ENCODE measurements at places on chromosomes 7 and 10.

DNA sequence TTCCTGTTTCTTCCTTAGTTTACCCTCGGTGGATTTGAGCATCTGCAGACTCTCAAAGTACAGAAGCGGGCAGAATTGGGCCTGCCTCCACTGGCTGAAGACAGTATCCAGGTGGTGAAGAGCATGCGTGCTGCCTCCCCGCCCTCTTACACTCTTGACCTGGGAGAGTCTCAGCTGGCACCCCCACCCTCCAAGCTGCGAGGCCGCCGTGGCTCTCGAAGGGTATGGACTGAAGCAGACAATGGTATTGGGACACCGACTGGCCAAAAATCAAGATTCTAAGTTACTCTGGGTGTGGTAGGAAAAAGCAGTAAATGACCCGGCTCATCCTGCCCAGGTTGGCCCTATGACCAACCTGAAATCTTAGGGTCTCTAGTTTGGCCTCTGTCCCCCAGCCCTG lies 22.2 kb downstream of the STRIP2 start:
- DNase-seq = no peak

DNA sequence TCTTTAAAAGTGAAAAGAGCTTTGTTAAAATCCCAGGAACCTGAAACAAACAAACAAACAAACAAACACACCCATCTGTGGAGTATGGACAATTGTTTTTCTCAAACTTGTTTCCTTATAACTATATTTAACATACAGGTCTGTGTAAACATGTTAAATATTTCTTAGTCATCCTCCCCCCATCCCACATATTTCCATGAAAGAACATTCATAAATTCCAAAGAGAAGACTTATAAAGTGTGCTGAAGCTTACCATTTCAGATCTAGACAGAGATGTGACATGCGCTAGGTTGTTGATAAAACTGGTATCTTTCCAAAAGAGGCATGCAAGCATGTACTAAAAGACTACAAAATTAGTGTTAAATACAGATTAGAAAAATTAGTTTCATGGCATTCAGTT lies 6.5 kb downstream of the FKBP14 start:
- DNase-seq = no peak

DNA sequence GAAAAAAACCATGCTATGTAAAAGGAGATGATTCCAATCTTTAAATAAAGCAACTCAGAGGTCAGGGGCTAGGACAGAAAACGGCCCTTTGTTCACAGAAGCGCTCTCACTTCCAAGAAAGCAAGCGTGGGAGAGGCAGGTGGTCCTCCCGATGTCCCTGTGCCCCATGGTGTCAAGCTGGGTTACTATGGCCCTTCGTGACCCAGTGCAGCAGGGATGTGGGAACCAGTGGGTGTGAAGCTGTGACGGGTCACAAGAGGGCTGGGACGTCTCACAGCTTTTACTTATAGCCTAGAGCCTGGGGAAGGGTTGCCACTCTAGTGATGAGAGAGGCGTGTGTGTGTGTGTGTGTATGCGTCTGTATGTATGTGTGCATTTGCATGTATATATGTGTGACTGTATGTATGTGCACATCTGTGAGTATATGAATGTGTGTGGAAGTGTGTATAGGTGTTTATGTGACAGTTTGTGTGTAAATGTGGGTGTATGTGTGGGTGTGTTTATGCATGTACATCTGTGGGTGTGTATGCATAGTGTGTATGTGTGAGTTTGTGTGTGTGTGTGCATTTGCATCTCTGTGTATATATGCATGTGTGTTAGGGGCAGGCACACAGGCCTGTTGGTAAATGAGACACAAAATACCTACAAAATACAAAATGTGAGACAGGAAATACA lies 25.2 kb downstream of the HTRA1 start:
- no peak for DNase-seq

DNA sequence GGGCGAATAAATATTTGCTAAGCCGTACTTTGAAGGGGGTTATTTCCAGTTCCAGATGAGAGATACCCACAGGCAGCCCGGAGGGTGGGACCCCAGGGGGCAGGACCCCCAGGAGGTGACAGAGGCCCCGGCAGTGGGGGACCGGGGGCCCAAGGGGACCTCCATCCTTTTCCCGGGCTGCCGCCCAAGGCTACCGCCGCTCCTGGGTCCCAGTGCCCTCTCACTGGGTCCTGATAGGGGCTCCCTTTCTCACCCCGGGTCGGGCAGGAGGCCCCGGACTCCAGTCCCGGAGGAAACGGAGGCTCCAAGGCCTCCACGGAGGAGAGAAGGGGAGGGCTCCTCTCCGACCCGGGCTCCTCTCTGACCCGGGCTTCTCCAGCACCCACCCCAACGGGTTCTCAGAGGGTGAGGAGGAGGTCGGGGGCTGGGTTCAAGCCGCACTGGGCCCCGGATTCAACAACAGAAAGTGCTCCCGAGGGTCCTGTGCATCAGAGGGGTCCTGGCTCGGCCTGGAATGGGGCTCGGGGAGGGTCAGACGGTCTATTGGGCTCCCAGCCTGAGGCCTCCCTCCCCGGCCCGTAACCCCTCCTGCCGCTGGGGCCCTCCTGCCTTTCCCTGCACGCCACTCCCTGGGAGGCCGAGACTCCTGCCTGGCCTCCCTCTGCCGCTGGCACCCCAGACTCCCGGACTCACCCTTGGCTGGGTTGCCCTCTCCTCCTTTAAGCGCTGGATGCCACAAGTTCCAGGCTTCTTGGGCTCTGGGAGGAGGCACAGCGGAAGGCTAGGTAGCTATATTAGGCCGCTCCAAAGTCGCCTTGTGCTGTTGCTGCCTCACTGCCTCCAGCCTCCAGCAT lies 62.5 kb downstream of the ZNF37A start:
- no peak for DNase-seq

GRCh38 chr10:69055241-69055640 lies 32.7 kb upstream of the SRGN start:
- DNase-seq = no peak

DNA sequence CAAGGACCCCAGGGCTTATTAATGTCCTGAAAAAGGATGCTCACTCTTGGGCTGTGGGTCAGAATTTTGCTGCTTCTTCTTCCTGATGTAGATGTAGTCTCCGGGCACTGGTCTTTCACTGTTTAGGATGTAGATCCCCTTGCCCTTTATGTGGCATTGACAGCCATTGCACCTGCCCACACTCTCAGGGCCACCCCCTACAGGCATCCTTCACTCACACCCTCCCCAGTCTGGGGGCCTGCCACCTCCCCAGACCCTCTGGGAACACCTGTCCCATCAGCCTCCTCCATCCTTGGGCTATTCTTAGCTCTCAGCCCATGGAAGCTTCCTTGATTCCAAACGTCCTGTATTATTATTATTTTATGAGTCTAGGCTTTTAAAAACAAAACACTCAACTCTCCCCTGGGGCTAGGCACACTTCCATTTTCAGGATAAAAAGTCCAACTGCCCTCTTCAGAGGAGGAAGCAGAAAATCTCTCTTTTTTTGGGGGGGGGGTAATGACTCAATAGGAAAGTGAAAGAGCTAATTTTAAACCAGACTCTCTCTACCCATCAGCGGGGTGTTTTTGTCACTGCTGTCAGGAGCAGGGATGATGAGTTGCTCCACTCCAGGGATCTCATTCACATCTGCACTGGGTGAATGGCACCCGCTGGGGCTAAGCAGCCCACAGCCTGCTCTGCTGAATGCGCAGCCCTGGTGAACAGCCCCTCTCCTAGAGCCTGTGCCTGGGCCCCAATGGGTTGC lies 11.5 kb upstream of the KLRG2 start:
- peak; percentile 85 for DNase-seq

DNA sequence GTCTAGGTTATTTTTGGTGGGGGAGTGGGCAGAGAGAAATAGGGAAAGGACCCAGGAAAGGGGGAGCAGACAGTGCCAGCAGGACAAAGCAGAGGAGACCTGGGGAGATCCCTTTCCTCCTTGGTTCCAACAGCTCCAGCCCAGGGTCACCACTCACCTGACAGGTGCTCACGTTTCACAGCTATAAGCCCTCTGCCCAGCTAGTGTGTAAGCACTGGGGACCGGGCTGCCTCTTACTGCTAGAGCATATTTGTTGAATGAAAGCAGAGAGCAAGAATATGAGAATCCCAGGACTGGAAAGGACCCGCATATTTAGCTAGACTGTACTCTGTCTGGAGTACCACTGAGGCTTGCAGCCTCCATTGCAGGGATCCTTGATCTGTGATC lies 6.7 kb downstream of the ZCCHC24 start:
- DNase-seq = no peak

- DNase-seq = no peak
These were observed 120.8 kb downstream of the PTPN20 start for GRCh38 chr10:47031901-47032465.

GRCh38 chr10:71382757-71383156 lies 14.0 kb upstream of the CDH23 start:
- no peak for DNase-seq

GRCh38 chr10:121459279-121459621 lies 139.0 kb downstream of the FGFR2 start:
- DNase-seq = no peak

DNA sequence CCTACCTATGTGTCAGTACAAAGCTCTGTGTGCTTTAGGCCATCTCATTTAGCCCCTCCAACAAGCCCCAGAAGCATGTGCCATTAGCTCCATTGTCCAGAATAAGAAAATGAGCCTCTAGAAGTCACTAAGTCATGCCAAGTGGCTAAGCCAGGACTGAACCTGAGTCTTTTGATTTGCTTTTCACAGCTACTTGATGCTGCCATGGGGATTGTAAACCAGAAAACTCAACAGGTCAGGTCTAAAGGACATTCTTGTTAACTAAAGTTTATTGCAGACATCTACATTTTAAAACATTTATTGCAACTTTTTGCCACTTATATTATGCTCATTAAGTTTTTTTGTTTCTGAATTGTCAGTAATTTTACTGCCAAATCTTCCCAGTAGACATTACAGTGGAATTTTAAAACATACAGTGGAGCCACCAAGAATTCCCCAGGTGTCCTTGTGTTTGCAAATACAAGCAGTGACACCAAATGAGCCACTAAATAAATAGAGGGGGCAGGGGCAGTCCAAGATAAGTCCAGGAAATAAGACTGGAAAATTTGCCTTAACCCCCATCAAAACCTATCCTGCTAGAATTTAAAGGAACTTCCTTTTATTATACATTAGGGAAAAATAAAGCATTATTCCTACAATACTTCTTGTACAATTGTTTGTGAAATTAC lies 115.9 kb downstream of the RAPGEF5 start:
- no peak for DNase-seq

DNA sequence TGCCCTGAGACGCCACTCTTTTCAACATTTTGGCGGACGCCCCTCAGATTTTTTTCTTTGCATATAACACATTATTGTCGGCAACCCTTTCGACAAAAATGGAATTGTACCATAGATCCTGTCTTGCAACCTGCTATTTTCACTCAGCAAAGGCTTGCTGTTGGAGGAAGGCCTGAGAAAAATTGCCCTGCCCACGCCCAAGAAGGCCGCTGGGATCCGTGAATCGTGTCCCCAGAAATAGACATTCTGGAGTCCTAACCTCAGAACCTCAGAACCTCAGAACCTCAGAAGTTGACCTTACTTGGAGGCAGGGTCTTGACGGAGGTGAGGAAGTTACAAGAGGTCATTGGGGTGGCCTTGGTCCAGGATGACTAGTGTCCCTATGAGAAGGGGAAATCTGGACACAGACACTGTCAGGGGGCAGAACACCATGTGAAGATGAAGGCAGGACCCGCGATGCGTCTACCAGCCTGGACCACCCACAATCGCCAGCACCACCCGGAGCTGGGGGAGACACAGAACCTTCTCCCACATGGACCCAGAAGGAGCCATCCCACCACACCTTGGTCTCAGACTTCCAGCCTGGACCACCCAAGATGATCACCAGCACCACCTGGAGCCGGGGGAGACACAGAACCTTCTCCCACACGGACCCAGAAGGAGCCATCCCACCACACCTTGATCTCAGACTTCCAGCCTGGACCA lies 19.1 kb upstream of the DNAAF5 start:
- DNase-seq = no peak

DNA sequence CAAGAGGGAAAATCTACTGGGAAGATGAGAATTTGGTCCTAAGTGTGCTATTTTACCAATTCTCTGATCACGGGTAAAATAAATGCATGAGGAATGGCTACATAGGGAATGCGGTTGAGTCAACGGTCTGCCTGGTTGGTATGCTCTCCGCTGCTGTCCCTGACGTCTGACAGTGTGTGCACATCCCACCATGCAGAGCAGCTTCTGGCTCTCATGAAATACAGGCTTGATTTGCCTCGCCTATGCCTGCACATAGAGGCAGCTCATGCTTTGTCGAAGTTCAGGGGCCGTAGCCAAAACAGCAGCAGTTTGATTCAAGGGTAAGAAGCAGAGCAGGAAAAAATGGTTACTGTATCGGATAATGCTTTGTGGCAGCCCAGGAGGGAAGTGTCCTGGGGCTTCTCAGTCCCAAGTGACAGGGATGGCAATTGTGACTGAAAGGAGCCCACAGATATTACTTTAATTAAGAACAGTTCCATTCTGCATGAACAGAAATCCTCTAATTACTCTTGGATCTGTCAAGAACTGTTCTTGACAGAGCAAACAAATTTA lies 268.4 kb upstream of the SLC26A5 start:
- no peak for DNase-seq

- DNase-seq = no peak
These were observed 175.4 kb downstream of the ARID5B start for GRCh38 chr10:62076891-62077290.

GRCh38 chr7:80170445-80170844 lies 35.8 kb downstream of the GNAI1 start:
- no peak for DNase-seq

DNA sequence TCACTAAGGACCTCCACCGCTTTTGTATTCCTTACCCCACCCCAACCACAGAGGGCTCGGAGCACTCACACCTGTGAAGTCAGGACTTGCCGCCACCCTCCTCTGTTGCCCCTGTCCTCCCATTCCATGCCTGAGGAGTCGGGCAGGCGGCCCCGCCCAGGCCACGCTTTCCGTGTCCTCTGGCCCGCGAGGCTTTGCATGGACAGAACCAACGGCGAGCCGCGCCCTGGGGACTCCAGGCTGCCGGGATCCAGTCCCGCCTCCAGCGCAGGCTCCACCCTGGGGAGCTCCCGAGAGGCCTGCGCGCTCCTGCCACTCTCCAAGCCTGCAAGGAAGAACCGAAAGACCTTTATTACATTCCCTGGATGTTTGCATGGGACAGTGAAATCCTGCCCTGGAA lies 366.4 kb upstream of the POM121L12 start:
- no peak for DNase-seq

DNA sequence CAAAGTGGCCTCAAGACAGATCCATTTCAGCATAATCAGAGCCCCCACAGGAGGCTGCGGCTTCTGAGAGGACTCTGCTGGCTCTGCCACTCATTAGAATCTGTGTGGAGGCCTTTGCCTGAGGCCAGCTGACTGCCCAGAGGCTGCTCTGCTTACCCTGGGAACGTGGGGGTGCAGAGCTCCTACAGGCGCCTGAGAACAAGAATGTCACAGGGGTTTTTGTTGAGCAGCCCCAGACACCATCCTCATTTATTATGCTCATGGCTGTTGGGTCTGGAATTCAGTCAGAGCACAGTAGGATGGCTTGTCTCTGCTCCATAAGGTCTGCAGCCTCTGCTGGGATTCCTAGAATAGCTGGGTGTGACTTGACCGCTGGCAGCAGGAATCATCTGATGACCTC lies 101.8 kb upstream of the GDF10 start:
- no peak for DNase-seq
